ENCODE measurements at places on chromosomes 4 and X.

DNA sequence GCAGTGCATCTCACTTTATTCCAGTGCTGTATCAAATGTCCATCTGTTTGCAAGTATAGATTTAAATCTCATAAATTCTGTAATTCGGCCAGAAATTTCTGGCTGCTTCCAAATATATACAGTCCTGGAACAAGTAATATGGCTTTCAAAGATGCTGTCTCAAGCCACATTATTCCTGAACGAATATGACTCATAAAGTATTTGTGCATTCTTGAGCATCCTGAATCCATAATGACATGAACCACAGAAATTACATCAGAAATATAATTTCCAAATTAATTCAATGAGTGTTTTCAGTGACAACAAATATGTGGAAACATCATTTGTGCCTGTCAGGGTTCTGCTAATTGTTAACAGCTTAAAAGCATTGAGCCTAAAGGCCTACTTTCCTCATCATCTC is 140.9 kb upstream of the HPGD start:
- DNase-seq: no peak

DNA sequence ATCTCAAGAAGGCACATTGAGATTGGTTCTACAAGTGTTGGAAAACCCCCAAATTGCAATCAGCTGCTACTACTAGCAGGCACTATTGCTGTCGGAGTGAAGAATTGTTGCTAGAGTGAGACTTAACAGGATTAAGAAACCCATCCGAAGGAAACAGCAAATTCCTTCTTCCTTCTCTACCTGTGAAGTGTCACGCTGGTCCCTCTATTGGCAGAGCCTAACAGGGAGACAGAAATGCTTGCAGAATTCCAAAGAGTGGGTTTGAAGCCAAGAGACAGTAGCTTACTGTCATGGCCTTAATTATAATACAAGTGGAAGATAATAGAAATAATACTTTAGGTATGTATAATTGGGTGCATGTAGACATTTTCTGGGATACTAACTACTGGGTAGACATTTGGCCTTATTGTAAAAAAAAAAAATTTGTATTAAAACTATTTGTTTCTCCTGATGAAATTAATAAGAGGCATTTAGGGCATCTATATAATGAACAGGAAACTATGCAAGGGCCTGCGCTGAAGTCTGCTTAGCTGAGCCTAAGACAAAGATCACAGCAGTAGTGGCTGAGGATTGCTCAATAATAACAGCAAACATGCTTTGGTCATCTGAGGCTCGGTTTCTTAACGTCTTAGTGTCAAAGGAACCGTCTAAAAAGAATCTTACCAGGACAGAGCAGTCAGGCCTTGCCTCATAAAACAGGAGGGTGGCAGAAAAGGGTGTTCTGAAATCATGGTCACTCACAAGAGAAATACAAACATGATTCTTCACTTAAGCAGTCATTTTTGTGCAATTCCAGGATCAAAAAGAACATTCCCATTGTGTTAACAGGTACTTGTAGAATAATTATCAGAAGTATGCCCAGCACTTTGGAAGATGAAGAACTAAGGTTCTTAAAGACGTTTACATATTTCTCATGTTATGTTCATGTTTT is 40.8 kb downstream of the FAM241A start:
- no peak for DNase-seq

- DNase-seq: no peak
Observed at GRCh38 chrX:38975368-38975942, 174.2 kb downstream of the MID1IP1 start.

GRCh38 chr4:36187723-36188333 is 56.5 kb downstream of the ARAP2 start:
- no peak for DNase-seq

DNA sequence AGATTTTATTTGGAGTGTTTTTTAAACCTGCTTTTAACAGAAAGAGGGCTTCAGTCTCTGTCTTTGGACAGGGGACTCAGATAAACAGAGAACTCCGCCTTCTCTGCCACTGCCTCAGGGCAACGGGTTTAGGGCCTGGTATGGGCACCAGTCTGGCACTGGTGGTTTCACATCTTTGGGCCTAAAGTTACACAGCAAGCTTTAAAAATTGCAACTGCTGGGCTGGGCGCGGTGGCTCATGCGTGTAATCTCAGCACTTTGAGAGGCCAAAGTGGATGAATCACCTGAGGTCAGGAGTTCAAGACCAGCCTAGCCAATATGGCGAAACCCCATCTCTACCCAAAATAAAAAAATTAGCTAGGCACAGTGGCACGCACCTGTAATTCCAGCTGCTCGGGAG is 10.3 kb upstream of the NAT8L start:
- no peak for DNase-seq

GRCh38 chr4:125091-125771 is 930 bp downstream of the ZNF718 start:
- no peak for DNase-seq

GRCh38 chrX:70970482-70970995 is 39.6 kb upstream of the SLC7A3 start:
- DNase-seq: no peak

DNA sequence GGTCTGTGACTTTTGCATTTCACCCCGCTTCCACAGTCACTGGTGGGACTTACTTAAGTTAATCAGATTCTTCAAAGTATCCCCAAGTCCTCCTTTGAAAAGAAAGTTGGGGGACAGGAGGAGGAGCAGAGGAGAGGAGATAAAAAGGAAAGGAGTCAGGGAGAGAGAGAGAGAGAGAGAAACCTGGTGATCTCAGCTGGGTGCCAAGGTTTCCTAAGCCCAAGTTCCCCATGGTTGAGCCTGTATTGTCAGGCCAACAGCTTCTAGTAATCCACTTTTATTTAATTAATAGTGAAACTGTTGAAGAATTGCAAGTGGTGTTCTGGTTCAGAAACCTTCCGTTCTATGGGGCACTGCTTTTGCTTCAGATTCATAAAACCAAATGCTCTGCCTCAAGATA is 91.6 kb downstream of the AR start:
- DNase-seq: no peak

- no peak for DNase-seq
Observed at GRCh38 chr4:76155979-76156378, 7.8 kb upstream of the NUP54 start.
